ENCODE measurements at places on chromosomes 13 and 19.
A peak's percentile ranks its signal among the peaks of the same experiment; 100 is the strongest.

DNA sequence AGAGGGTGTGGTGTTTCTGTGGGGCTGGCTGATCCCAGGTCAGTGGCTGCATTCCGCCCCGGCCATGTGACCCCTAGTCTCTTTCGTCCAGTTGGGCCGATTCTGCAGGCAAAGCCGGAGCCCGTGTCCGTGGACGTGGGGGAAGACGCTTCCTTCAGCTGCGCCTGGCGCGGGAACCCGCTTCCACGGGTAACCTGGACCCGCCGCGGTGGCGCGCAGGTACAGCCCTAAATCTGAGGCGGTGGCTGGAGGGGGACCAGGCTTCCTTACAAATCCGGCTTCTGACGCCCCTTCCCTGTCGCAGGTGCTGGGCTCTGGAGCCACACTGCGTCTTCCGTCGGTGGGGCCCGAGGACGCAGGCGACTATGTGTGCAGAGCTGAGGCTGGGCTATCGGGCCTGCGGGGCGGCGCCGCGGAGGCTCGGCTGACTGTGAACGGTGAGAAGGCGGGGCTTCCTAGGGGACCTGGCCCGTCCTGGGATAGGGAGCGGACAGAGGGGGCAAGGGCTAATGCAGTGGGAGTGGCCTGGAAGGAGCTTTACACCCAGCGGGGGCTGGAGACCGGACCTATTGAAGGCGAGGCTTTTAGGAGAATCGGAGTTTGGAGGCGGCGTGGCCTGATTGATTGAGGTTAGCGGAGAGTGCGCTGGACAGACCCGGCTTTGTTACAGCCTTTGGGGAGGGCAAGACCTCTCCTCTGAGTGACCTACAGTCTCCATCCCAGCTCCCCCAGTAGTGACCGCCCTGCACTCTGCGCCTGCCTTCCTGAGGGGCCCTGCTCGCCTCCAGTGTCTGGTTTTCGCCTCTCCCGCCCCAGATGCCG lies 4.3 kb downstream of the KIRREL2 start:
- no peak for DNase-seq

DNA sequence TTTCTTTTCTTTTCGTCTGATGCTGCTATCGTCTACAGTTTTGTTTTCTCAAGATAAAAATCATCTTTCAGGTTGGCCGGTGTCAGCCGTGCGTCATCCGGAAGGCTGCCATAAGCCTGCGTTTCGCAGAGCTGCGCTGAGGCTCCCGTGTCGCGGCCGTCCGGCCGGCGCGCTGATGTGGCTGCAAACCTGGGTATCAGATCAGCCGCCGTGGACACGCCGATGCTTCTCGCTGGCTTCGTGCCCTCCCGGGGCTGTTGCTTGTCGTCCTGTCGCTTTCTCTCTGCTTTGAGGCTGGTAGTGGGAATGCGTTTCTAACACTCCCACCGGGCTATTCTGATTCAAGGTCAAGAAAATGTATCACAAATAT lies 45.9 kb upstream of the TFDP1 start:
- DNase-seq, result no peak

DNA sequence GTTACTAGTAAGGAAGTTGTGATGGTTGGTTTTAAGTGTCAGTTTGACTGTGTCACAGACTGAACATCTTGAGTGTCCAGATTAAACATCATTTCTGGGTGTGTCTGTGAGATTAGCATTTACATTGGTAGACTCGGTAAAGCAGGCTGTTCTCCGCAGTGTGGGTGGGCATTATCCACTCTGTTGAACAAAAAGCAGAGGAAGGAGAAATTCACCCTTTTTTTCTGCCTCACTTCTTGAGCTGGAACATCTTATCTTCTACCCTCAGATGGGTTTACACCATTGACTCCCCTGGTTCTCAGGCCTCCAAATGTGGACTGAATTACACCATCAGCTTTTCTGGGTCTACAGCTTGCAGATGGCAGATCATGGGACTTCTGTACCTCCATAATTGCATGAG lies 63.7 kb upstream of the ZDHHC20 start:
- no peak for DNase-seq

DNA sequence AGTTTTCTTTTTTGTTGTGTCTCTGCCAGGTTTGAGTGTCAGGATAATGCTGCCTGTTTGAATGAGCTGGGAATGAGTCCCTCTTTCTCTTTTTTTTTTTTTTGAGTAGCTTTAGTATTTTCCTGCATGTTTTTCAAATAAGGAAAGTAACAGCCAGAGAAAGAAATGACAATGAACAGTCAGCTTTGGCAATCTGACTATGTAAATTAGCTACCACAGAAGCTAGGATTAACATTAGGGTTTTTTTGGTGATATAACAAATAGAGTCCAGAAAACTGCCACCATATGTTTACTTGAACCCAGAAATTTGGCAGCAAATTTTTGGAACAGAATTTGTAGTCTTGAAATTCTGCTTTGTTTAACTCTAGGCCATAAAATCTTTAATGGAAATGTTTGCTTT lies 50.5 kb downstream of the SGCG start:
- no peak for DNase-seq

- no peak for DNase-seq
Measured at GRCh38 chr13:94209117-94209516, 270.4 kb downstream of the DCT start.

DNA sequence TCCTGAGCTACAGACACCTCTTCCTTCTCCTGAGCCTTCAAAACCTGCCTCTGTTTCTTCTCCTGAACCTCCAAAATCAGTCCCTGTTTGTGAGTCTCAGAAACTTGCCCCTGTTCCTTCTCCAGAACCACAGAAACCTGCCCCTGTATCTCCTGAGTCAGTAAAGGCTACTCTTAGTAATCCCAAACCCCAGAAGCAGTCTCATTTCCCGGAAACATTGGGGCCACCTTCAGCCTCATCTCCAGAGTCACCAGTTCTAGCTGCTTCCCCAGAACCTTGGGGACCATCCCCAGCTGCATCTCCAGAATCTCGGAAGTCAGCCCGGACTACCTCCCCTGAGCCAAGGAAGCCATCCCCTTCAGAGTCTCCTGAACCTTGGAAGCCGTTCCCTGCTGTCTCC lies 10.0 kb downstream of the CHAMP1 start:
- no peak for DNase-seq

GRCh38 chr19:55508120-55508519 lies 19.9 kb downstream of the SSC5D start:
- DNase-seq, result no peak

GRCh38 chr13:46614582-46614981 lies 61.6 kb downstream of the LRCH1 start:
- no peak for DNase-seq

DNA sequence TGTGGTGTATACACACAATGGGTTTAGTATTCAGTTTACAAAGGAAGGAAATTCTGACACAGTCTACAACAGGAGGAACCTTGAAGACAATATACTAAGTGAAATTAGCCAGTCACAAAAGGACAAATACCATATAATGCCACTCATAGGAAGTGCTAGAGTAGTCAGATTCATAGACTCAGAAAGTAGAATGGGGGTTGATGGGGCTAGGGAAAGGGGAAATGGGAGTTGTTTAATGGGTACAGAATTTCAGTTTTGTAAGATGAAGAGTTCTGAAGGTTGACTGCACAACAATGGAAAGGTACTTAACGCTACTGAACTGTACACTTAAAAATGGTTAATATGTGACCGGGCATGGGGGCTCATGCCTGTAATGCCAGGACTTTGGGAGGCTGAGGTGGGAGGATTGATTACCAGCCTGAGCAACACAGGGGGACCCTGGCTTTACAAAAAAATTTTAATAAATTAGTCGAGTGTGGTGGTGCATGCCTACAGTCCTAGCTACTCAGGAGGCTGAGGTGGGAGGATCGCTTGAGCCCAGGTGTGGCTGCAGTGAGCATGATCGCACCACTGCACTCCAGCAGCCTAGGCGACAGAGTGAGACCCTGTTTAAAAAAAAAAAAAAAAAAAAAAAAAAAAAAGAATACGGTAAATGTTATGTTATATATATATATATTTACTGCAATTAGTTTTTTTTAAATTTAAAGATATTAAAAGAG lies 45.0 kb downstream of the SLC15A1 start:
- DNase-seq, result no peak

GRCh38 chr13:79297128-79297527 lies 108.9 kb downstream of the RBM26 start:
- DNase-seq, result no peak

DNA sequence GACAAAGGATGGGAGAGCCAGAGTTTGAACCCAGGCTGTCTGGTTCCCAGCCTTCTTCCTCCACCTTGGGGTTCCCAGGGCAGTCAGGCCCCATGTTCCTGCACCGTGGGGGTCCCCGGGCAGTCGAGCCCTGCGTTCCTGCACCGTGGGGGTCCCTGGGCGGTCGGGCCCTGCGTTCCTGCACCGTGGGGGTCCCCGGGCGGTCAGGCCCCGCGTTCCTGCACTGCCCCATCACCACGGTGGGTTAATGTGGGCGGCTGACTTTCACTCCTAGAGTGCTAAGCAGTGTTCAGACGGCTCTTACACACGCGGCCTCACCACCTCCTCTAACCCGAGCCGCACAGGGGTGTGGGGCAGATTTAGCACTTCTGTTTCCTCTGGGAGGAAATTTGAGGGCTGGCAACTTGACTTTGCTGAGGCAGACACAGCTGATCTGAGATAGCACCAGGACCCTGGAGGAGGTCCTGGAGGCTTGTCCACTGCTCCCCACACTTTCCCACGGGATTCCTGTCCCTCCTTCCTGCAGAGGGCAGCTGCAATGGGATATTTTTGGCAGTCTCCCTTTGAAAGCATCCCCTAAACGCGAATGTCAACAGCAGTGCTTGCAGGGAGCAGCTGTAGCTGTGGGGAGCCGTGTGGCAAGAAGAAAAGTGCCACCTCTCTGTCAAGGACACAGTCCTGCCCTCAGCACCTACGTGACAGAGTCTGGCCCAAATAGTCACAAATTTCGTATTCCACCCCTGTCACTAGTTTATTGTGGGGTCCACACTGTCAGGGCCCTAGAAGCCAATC lies 239.4 kb downstream of the TEX29 start:
- DNase-seq, result no peak

DNA sequence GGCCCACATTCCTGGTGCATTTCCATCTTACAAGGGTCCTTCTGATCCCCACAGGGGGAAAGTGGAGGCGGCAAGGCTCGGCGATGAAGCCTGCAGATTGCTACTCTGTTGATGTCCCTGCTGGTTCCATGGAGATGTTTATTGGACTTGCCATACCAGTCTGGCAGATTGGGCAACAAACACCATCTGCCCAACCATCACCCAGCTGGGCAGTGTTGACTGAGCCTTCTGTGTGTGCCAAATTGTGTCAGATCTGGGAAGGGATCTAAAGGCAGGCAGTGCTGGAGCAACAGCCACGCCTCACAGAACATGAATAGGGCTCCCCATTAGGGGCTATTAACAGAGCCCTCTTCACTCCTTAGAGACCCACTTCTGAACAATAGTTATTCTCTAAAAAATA lies 35.0 kb downstream of the FLT1 start:
- no peak for DNase-seq

DNA sequence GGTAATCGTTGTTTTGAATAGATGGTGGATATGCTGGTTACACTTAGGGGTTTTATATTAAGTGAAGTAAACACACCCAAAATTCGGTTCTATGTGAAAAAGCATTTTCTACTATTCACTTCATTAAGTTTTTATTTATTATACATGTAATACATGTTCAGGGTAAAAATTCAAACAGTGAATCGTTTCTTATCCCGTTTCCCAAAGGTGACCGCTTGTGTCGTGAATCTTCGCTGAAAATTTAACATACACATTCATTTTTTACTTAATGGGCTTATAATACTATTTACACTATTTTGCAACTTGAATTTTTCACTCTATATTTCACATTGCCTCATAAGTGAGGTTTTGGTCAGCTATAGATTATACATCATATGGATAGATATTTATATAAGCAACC lies 24.5 kb downstream of the IPO5 start:
- DNase-seq, result no peak

DNA sequence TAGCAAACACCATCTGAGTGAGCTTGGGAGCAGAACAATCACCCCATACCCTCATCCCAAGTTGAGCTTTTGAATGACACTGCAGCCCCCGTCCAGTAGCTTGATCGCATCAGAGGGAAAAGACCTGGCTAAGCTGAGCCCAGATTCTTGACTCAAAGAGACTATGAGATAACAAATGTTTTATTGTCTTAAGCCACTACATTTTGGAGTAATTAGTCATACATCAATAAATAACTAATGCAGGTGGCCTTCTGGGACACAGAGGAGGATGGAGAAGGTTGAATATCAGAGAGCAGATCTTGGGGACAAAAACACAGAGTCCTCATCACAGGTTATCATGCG lies 24.6 kb upstream of the IGSF23 start:
- no peak for DNase-seq

- no peak for DNase-seq
Measured at GRCh38 chr13:59843040-59843439, 320.7 kb downstream of the DIAPH3 start.

DNA sequence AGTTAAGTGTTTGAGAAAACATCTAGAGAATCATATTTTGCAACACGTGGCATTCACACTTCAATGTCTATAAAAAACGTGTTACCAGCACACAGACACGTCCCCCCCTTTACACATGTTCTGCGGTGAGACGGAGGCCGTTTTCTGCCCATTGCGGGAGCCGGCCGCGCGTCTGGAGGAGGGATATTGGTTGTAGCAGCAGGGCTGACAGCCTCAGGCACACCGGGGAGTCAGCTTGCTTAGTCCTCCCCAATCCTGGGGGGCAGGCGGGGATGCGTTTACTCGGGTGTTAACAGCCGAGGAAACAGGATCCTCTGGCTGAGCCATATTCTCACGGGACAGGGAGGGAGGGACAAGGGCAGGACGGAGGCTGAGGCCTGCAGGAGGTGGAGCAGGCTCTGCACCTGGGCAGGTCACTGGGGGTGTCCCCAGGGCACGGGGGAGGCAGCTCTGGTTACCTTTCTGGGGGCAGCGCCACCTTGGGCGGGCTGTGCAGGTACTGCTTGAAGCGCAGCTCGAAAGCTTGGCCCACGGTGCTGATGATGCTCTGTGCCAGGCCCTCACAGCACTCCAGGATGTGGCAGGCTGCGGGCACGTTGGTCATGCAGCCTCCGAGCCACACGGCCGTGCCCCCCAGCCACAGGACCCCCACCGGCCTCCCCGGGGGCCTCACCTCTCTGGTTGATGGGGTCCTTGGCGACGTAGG lies 25.0 kb downstream of the SHC2 start:
- DNase-seq, result no peak

GRCh38 chr19:48421548-48421947 lies 24.2 kb upstream of the GRWD1 start:
- DNase-seq, result no peak

GRCh38 chr13:39982745-39983144 lies 327.3 kb downstream of the COG6 start:
- no peak for DNase-seq

- DNase-seq, result no peak
Measured at GRCh38 chr13:41434831-41435520, 22.4 kb upstream of the RGCC start.

- no peak for DNase-seq
Measured at GRCh38 chr19:29777781-29778309, 33.9 kb upstream of the CCNE1 start.

DNA sequence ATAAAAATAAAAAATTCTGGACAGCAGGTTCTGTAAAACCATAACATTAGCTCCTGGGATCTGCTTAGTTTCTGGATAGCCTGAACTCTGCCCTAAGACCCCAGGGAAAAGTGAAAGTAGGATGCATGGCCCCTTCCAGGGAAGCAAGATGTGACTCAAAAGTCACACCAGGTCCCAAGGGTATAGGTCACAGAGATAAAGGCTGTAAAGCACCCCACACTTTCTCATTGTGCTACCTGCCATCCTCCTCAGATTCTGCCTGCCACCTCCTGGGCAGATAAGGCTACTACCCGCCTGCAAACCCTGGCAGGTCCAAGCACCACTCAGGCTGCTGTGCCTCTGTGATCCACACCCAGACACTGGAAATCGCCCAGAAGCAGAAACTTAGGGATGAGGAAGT lies 20.6 kb downstream of the FFAR2 start:
- peak; percentile 53 for DNase-seq

GRCh38 chr13:106310291-106310865 lies 225.1 kb downstream of the EFNB2 start:
- DNase-seq, result no peak
